ENCODE measurements at places on chromosomes 7 and 10.

DNA sequence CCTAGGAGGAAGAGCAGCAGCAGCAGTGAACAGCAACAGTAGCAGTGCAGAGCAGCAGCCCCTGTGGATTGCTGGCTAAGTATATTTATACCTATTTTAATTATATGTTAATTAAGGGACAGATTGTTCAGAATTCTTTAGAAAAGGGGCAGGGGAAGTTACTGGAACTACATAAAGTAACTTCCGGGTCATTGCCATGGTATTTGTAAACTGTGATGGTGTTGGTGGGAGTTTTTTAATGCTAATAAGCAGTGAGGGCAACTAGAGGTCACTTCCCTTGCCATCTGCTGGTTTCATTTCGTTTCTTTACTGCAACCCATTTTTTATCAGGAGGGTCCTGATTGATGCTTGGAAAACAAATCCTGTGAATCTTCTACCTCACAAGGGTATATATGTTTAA is 229.8 kb upstream of the PODXL start:
- DNase-seq = no peak

DNA sequence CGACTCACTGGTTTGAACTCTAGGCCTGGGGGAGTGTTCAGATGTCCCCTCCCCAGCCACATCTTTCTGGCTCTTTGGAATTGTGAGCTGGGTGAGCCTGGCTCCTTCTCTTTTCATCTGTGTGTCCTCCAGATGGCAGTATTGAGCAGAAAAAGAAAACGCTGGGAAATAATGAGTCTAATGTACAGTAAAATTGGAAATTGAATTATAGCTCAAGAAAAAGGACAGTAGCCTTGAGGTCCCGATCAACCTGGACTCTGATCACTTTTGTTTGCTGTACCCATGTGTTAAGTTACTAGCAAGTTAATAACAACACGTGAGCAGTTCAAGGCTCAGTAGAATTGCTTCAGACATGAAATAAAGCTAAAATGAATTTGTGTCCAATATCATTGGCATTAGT is 77.9 kb downstream of the SNX10 start:
- no peak for DNase-seq

DNA sequence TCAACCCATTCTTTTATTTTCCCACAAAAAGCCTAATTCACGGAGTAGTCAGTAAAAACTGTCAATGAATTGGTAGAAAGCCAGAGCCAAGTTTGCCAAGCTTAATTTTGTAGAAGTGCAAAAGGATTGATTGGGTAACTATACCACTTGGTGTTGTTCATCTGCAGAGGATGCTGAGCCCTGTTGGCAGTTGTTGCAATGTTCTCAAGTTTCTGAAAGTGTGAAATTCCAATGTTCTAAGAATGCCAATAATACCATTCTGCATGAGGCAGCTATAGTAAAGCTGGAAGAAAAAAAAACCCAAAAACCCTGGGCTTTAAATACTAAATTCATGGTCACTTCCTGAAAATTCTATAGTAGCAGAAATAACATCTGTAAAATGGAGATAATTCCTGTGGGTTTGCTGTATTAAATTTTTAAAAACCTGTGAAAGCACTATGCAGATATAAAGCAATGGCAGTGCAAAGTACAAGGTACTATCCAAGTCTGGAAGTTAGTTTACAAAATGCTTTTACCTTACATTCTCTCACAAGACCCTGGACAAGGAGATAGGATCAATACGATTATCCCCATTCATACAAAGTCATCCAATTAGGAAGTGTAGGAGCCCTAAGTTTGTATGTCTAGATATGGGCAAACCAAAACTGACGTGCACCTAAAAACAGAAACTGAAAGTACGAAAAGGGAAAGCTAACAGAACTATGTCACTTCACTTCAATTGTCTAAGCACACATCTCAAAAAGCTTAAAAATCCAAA is 6.0 kb upstream of the PON1 start:
- no peak for DNase-seq

DNA sequence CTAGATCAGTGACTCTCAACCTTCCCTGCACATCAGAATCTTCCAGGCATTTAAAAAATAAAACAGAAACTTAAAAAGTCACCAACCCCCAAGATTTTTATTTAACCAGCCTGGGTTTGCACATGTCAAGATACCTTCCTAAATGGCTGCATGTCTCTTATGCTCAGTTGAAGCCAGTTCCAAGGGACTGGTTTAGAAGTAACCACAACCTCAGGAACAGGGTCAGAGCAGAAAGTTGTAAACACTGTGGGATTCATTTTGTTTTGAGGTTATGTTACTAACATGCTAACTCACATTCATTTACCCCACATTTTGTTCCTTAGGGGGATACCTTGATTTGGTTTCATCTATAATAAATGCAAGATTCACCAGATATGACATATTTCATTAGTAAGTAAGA is 72.9 kb downstream of the PKD1L1 start:
- no peak for DNase-seq

DNA sequence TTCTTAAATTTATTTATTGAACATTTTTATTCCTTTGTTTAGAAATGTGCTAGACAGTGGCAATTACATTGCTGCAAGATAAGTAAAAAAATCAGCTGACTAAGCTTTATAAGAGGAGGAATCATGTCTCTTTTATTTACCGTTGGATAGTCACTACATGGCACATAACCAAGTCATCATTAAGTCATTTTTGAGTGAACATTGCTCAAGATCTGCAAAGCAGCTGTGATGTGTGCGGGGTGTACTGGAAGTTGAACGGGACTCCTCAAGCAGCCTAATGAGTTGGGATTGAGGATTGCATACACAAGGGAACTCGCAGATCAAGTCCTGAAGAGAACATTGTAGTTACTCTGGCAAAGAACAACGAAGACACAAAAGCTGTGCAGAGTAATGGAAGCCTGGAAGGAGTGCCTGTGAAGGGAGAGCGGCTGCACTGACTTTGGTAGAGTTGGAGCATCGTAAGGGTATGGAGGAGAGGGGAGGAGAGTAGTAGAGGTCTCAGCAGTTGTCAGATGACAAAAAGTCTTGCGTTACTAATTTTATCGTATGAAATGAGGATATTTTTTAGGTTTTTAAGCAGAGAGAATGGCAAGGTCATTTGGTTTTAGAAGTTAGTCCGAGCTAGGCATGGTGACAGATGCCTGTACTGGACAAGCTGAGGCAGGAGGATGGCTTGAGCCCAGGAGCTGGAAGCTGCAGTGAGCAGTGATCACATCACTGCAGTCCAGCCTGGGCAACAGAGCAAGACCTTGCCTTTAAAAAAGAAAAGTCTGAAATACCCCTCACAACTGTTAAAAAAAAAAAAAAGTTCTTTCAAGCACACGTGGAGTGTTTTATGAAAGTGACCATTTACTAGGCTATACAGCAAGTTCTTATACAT is 95.1 kb downstream of the BMPR1A start:
- no peak for DNase-seq

- no peak for DNase-seq
Measured at GRCh38 chr10:10968257-10968588, 49.4 kb upstream of the CELF2 start.

GRCh38 chr10:16945593-16945992 is 128.4 kb upstream of the RSU1 start:
- DNase-seq = no peak

- no peak for DNase-seq
Measured at GRCh38 chr10:118742782-118743181, 12.0 kb downstream of the CACUL1 start.

GRCh38 chr10:102770792-102771191 is 27.0 kb downstream of the WBP1L start:
- no peak for DNase-seq

DNA sequence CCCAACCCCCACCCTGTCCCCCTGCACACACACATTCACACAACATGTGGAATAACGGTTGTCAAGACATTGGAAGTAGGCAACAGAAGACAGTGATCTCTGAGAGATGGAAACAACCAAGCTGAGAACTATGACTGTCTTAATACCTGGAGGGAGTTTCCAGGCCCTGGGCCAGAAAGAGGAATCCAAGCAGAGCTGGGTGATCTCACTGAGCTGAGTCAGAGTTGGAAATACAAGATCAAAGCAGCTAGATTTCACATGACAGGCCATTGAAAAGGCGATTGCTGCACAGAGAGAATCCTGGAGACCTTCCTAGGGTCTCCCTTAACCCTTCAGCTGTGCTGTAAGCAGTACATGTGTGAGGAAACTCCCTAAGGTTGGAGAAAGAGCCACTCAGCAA is 165.8 kb upstream of the PRSS1 start:
- DNase-seq = no peak

- DNase-seq = no peak
Measured at GRCh38 chr10:127912607-127913367, 5.9 kb downstream of the PTPRE start.

GRCh38 chr7:4638781-4639575 is 43.1 kb upstream of the FOXK1 start:
- no peak for DNase-seq

DNA sequence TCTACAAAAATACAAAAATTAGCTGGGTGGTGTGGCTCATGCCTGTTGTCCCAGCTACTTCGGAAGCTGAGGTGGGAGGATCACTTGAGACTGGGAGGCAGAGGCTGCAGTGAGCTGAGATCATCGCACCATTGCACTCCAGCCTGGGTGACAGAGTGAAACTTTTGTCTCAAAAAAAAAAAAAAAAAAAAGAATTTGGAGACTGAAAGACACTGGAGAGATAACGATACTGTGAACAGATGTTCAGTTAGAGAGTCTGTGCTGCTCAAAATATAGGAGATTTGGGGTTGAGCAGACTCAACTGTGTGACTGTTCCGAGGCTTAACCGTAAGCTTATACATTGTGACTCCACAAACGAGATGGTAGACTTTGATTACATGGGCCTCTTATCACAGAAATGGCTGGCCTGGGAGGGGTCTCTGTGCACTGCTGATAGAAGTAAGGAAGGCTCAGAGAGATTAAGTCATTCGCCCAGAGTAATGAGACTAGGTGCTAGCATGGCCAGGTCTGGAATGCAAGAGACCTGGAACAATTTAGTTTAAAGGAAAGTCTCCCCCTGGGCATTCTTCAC is 19.4 kb downstream of the WBP1L start:
- DNase-seq = peak; percentile 40

DNA sequence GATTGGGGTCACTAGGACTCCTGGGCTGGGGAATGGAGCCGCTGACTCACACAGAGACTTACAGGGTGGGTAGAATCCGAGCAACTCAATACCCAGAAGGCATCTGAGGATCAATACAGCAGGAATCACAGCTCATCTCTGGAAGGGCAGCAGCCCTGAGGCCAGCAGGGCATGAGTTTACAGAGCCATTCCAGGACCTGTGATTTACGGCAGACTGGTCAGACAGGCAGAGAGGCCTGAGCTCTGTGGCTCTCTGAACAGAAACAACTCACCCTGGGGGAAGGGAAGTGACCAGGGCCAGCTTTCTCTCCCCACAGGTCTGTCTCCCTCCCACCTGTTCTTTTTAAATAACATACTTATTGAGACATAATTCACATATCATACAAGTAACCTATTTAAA is 88.2 kb upstream of the CXCL12 start:
- DNase-seq = no peak

- no peak for DNase-seq
Measured at GRCh38 chr10:100895896-100896295, 16.9 kb upstream of the SLF2 start.

- no peak for DNase-seq
Measured at GRCh38 chr7:28517206-28517605, 104.9 kb downstream of the CREB5 start.

- DNase-seq = no peak
Measured at GRCh38 chr7:150665896-150666295, 19.6 kb upstream of the GIMAP2 start.

DNA sequence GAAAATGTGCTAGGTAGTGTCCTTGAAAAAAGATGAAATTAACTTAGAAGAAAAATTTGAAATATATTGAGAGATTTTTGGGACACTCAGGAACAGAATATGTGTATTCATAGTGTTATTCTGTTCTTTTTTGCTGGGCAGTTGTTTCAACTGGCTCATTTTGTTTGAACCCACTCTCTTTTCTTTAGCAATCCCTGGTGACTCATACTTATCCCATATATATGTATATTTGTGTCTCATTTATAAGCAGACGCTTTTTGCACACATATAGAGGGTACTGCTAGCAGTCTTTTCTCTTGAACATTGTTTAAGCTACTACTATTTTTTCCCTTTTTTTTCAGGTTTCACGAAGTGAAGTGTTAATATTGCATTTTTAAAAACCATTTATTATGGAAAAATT is 1.9 kb downstream of the EXOC6 start:
- no peak for DNase-seq

DNA sequence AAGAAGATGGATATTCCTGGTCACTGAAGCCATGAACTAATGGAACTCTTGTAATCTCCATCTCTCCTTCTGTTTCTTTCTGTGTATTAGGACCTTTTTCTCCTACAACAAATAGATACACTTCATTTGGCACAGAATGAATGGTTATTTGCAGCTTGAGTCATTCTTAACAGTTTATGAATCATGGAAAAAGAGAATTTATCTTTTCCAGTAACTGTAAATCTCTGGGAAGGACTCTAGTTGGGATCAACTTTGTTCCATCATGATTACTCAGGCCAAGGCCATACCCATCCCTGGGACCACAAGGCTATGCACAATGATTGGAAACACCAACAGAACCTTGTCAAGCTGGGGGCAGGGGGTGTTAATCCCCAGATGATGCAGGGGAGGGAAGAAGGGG is 36.1 kb upstream of the MDFIC start:
- no peak for DNase-seq

- no peak for DNase-seq
Measured at GRCh38 chr10:3442451-3442990, 269.9 kb upstream of the PITRM1 start.

DNA sequence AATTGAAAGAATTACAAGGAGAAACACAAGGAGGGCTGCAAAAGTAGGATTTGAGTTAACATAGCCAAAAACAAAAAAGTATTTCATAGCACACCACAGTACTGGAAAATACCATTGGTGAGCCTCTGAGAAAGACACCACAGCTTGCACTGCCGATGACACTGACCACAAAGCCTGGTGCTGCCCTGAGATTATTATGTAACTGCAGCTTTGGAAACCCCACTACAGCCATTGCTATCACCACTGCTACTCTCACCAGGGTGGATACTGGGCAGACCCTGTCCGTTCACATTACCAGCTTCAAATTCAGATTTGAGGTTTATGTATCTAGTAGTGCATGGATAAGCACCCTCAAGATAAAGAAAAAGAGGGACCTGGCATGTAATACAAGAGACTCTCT is 1246.7 kb upstream of the SORCS1 start:
- DNase-seq = no peak

GRCh38 chr7:155230169-155230593 is 67.5 kb upstream of the INSIG1 start:
- DNase-seq = no peak

DNA sequence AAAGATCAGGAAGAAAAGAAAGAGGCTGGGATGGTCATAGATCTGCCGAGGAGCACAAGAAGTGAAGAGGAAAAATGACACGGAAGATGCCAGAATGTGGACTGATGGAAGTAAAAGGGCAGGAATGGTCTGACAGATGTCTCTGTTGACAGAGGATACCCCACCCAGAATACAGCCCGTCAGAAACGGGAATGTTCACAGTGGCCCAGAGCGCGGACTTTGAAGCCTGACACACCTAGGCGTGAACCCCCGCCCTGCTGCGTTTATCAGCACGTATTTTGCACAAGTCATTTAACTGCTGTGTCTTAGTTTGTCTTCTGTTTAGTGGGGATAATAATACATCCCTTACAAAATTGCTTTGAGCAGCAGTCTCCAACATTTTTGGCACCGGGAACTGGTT is 27.1 kb downstream of the AKR1B1 start:
- DNase-seq = no peak

GRCh38 chr7:159092701-159093121 is 52.0 kb downstream of the VIPR2 start:
- peak; percentile 59 for DNase-seq

- no peak for DNase-seq
Measured at GRCh38 chr7:49400891-49401550, 372.4 kb upstream of the VWC2 start.
